ENCODE measurements at places on chromosomes 5 and 9. TPM values are rescaled to one million over a fixed set of nuclear protein-coding genes. Genes with fewer than 3 reads are reported as not detected.
A peak's percentile ranks its signal among the peaks of the same experiment; 100 is the strongest.

DNA sequence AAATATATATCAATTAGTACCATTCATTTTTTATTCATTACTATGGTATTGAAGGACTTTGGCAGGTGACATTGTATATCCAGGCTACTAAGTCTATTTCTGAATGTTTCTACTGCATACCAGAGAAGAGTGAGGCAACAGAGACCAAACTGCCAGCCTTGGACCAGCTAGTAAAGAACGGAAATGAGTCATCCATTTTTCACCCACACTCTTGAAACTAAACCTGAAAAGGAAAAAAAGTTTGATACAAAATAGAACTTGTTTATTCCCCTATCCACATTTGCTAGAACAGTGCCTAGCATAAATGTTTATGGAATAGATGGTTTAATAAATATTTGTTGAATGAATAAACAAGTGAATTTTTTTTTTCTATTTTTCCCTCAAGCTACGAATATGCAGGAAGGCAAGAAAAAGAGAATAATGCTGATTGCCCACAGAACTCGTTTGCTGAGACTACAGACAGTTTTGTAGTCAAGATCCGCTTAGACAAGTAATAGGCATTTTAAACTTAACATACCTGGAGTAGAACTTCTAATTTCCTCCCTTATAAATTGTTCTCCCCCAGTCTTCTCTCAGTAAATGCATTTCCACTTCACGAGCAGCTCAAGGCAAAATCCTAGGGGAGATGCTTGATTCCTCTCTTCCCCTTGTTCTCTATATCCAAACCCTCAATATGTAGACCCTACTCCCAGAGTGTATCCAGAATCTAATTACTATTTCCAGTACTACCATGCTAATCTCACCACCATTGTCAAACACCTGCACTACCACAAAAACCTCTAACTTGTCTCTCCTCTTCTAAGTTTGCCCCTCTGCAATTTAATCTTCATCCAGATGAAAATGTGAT is 146.2 kb upstream of the RASA1 start:
- no peak overlapping the region for H3K4me3 ChIP-seq
- no peaks in the 10 kb centered on the region for H3K27me3 ChIP-seq
- peak; percentile 19 for DNase-seq
- H3K27ac ChIP-seq, result peak overlapping the region; percentile 63

- H3K36me3 ChIP-seq, result no peaks in the 10 kb centered on the region
- H3K4me3 ChIP-seq, result no peak overlapping the region
- no peaks in the 10 kb centered on the region for H3K27me3 ChIP-seq
- H3K4me1 ChIP-seq, result no peaks in the 10 kb centered on the region
- no peak overlapping the region for H3K27ac ChIP-seq
These were observed 26.7 kb upstream of the FSD1L start for GRCh38 chr9:105421154-105421553.

DNA sequence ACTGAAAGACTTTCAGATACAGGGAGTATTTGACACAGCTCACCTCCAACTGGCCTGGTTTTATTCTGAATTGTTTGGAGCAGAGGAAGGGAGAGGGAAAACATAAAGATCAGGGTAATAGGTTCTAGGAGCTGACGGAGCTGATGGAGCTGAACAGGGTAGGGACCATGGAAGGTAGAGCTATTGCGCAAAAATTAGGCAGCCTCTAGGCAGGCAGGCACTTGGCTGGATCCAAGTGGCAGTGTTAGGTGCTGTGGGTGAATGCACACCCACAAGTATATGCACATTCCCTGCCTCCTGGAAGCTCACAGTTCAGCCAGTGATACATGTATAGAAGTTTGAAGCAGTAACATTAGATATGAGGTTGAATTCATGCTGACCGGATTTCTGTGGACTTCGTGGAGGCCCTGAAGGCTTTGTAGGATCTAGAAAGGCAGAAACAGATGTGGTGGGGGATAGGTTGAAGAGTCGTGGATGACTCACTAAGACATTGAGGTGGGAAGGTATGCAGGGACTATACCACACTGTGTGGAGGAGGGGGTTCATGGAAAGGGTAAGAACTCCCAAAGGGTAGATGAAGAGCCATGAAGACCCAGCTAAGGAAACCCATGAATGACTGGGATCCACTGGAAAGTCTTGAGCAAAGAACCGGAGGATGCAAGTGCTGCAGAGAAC is 50.8 kb downstream of the WWC1 start:
- no peak overlapping the region for H3K4me3 ChIP-seq
- no peaks in the 10 kb centered on the region for H3K36me3 ChIP-seq

DNA sequence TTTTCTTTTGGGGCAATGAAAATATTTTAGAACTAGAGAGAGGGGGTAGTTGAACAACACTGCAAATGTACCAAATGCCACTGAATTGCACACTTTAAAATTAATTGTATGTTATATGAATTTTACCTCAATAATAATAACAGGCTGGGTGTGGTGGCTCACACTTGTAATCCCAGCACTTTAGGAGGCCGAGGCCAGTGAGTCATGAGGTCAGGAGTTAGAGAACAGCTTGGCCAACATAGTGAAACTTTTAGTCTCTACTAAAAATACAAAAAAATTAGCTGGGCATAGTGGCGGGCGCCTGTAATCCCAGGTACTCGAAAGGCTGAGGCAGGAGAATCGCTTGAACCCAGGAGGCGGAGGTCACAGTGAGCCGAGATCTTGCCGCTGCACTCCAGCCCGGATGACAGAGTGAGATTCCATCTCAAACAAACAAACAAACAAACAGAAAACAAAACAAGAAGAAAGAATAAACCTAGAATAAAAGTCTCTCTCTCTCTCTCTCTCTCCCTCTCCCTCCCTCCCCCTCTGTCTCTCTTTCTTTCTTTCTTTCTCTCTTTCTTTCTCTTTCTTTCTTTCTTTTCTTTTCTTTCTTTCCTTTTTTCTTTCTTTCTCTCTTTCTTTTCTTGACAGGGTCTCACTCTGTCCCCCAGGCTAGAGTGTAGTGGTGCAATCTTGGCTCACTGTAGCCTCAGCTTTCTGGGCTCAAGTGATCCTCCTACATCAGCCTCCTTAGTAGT is 91.1 kb downstream of the BASP1 start:
- H3K4me3 ChIP-seq, result no peak overlapping the region
- no peak overlapping the region for H3K27ac ChIP-seq
- DNase-seq, result no peak

DNA sequence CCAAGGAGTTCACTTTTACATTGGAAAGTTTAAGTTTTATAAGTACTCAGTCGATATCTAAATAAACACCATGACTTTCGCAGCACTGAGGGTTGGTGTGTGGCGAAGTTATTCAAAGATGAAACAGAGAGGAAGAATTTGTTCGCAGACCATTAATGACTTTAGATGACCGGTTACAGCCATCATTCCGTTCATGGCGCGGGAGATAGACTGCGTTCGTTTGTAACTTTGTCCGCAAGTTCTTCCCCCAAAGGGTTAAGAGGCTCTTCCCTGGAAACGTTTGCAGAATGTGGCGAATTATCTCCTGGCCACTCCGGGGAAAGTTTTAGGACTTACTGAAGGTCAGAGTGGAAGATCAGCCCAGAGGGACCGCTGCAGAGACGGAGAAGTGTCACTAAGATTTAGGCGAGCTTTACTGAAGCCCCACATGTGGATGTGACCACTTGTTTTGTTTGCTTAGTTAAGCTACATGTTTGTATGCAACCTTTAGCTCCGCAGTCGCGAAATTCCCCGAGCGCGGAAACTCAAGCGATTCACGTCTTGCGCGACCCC is 2.2 kb upstream of the FOXD1 start:
- no peaks in the 10 kb centered on the region for H3K36me3 ChIP-seq
- H3K27me3 ChIP-seq, result peaks cover 81% of the 10 kb centered on the region
- peaks cover 24% of the 10 kb centered on the region for H3K4me1 ChIP-seq
- no peak overlapping the region for H3K4me3 ChIP-seq

- no peaks in the 10 kb centered on the region for H3K27me3 ChIP-seq
- H3K27ac ChIP-seq, result no peak overlapping the region
- H3K4me3 ChIP-seq, result no peak overlapping the region
- no peak for DNase-seq
- peaks cover 74% of the 10 kb centered on the region for H3K36me3 ChIP-seq
These were observed 4.8 kb downstream of the PSMB7 start for GRCh38 chr9:124410321-124410913.

GRCh38 chr5:79552984-79553383 is 39.0 kb upstream of the HOMER1 start:
- H3K4me1 ChIP-seq, result no peaks in the 10 kb centered on the region
- no peak overlapping the region for H3K27ac ChIP-seq
- H3K27me3 ChIP-seq, result no peaks in the 10 kb centered on the region
- H3K36me3 ChIP-seq, result no peaks in the 10 kb centered on the region
- H3K4me3 ChIP-seq, result no peak overlapping the region

GRCh38 chr9:126097679-126098078 is 228.9 kb upstream of the MVB12B start:
- no peak overlapping the region for H3K4me3 ChIP-seq
- no peak overlapping the region for H3K27ac ChIP-seq
- no peaks in the 10 kb centered on the region for H3K4me1 ChIP-seq
- no peak for DNase-seq
- no peaks in the 10 kb centered on the region for H3K27me3 ChIP-seq
- no peaks in the 10 kb centered on the region for H3K36me3 ChIP-seq

DNA sequence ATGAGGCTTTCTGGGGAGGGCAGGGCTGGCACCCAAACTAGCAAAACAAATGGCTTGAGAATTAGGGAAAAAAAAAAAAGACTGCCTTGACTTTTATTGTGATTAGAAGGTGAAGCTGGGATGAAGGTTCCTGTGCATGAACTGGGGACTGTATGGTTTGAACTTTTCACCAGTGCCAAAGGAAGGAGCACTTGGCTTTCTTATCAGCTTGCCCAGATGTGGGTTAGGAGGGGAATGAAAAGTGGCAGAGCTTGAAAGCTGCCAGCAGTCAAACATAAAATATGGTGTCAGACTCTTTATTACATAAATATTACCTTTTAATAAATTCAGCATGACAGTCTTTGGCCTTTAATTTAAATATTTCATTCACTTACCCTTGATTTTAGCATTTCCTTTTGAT is 182.5 kb downstream of the PSAT1 start:
- no peak overlapping the region for H3K4me3 ChIP-seq
- H3K27ac ChIP-seq, result no peak overlapping the region
- no peaks in the 10 kb centered on the region for H3K4me1 ChIP-seq
- no peak for DNase-seq

GRCh38 chr5:103801681-103802080 is 239.1 kb upstream of the NUDT12 start:
- H3K4me3 ChIP-seq, result no peak overlapping the region
- H3K27ac ChIP-seq, result no peak overlapping the region
- no peak for DNase-seq
- H3K36me3 ChIP-seq, result no peaks in the 10 kb centered on the region
- no peaks in the 10 kb centered on the region for H3K4me1 ChIP-seq

GRCh38 chr9:121278477-121279261 is 10.7 kb downstream of the GSN start:
- H3K4me3 ChIP-seq, result no peak overlapping the region
- peak; percentile 58 for DNase-seq
- no peak overlapping the region for H3K27ac ChIP-seq

DNA sequence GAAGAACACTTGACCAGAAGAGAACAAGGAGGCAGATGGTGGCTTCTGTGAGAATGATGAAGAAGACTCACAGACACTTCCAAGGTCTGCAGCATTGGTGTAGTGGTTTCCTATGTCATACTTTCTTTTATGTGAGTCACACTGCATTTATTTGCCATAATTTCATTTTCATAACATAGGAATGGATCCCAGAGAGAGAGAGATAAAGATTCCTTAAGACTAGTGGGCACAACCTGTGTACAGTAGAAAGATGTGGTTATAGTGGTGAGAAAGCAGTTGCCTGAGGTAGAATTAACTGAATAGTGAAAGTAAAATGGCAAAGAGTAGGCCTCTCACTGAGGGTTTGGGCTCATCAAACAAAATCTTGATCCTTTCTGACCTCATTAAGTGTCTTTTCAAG is 7.6 kb upstream of the CCDC152 start:
- DNase-seq, result peak; percentile 17
- H3K4me3 ChIP-seq, result no peak overlapping the region
- H3K27me3 ChIP-seq, result no peaks in the 10 kb centered on the region

DNA sequence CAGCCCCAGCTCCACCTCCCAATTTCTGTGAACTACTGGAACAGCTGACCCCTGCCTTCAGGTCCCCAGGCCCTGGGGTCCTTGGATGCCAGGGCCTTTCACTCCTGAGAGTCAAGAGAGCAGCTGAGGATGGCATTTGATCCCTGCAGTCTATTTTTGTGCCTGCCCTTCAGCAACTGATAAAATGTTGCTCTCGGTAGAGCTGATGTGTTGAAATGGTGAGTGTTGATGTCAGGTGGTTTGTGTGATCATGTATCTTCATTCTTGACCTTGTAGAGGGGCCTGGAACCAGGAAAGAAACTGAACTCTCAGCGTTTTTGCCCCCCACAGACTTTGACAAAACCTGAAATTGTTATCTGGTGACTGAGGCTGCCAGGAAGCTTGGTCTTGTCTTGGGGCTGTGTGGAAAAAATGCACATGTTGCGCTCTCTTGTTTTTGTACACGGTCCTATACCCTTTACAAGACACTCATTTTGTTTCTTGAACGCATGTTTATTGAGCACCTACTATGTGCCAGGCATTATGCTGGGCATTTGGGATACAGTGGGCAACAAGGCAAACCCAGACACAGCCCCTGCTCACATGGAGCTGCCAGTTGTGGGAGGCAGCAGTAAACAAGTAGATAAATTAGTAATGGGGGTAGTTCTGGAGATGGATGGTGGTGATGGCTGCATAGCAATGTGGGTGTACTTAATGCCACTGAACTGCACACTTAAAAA is 78.3 kb downstream of the PPARGC1B start:
- H3K36me3 ChIP-seq, result no peaks in the 10 kb centered on the region
- H3K4me3 ChIP-seq, result no peak overlapping the region
- H3K27me3 ChIP-seq, result no peaks in the 10 kb centered on the region
- no peak for DNase-seq

- no peak overlapping the region for H3K27ac ChIP-seq
- DNase-seq, result no peak
- no peaks in the 10 kb centered on the region for H3K4me1 ChIP-seq
- H3K36me3 ChIP-seq, result no peaks in the 10 kb centered on the region
- no peak overlapping the region for H3K4me3 ChIP-seq
These were observed 65.4 kb downstream of the CMYA5 start for GRCh38 chr5:79754865-79755555.

- DNase-seq, result no peak
- no peak overlapping the region for H3K27ac ChIP-seq
- H3K4me1 ChIP-seq, result peaks cover 27% of the 10 kb centered on the region
- no peaks in the 10 kb centered on the region for H3K27me3 ChIP-seq
- no peak overlapping the region for H3K4me3 ChIP-seq
- no peaks in the 10 kb centered on the region for H3K36me3 ChIP-seq
These were observed 12.5 kb downstream of the TMEM8B start for GRCh38 chr9:35841645-35841900.

- no peak for DNase-seq
- no peaks in the 10 kb centered on the region for H3K36me3 ChIP-seq
- no peaks in the 10 kb centered on the region for H3K27me3 ChIP-seq
- H3K4me3 ChIP-seq, result no peak overlapping the region
These were observed 9.3 kb upstream of the SPINK13 start for GRCh38 chr5:148259288-148259687.

- no peak overlapping the region for H3K27ac ChIP-seq
- no peaks in the 10 kb centered on the region for H3K27me3 ChIP-seq
- H3K4me1 ChIP-seq, result peaks cover 5% of the 10 kb centered on the region
These were observed 113.5 kb downstream of the TENT4A start for GRCh38 chr5:6826756-6827155.

GRCh38 chr9:97630591-97630990 is 2.6 kb downstream of the TSTD2 start:
- H3K4me1 ChIP-seq, result peaks cover 27% of the 10 kb centered on the region
- no peaks in the 10 kb centered on the region for H3K36me3 ChIP-seq
- DNase-seq, result no peak
- no peaks in the 10 kb centered on the region for H3K27me3 ChIP-seq

The ENC1 gene
- 89.6 TPM for total RNA-seq

The PIK3R1 gene
- total RNA-seq, result 365 TPM

The HAVCR1 gene
- total RNA-seq, result 10.9 TPM

The IGIP gene
- 4.0 TPM for total RNA-seq

Measured in natural killer cell (primary cell).